ENCODE measurements at places on chromosomes 11 and 22. TPM values are rescaled to one million over a fixed set of nuclear protein-coding genes. Genes with fewer than 3 reads are reported as not detected.

DNA sequence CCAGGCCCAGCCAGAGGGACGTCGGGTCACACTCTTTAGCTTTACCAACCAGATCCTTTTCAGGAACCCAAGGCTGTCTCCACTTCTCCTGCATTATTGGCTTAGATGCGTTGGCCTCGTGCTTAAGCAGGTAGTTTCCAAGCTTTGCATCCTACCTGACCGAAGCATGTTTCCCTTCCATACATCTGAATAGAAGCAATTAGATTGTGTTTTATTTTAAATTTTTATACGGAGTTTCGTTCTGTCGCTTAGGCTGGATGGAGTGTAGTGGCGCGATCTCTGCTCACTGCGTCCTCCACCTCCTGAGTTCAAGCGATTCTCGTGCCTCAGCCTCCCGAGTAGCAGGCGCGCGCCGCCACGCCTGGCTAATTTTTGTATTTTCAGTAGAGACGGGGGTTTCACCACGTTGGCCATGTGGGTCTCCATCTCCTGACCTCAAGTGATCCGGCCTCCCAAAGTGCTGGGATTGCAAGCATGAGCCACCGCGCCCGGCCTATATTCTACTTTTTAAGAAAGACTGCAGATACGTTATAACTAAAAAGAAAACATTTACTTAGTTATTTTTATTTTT, 677 bp downstream of the DYNC2H1 start:
- DNase-seq = peak; percentile 13

GRCh38 chr11:73330569-73331093, 22.6 kb downstream of the ARHGEF17 start:
- DNase-seq = no peak

- no peak for DNase-seq
These were observed 5.6 kb upstream of the SMCO4 start for GRCh38 chr11:93548679-93549319.

DNA sequence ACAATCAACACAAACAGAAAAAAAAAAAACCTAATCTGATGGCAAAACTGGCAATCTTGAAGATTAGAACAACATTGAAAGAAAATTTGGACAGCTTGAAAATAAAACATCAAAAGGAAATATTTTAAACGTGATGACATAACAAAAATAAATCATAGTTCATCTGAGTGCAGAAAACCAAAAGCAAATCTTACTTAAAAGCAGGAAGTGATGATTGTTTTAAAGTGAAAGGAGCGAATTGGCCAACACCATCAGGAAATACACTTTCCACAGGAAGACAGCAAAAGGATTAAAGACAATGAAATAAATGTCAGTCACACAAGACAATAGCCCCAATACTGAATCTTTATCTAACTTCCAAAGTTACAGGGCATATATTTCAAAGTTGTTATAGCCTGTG, 696.5 kb upstream of the CHORDC1 start:
- no peak for DNase-seq

- no peak for DNase-seq
These were observed 6.2 kb downstream of the GRAP2 start for GRCh38 chr22:39907047-39907446.

Gene TYR
- not detected for total RNA-seq

DNA sequence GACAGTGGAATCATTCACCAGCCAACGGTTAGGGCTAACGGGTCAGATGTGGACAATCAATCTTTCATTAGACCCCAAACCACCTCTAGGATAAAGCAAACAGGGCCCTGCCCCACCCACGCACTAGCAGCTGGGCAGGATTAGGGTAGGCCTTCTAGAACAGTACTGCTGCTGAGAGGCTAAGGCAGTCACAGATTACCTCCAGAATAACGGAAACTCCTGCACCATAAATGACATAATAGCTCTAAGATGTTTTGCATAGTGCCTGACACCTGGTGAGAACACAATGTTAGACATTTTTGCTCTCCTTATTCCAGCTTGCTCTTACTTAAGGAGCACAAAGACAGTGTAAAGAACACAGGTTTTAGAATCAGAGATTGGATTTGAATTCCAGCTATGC, 1.8 kb downstream of the SYTL2 start:
- DNase-seq = no peak

DNA sequence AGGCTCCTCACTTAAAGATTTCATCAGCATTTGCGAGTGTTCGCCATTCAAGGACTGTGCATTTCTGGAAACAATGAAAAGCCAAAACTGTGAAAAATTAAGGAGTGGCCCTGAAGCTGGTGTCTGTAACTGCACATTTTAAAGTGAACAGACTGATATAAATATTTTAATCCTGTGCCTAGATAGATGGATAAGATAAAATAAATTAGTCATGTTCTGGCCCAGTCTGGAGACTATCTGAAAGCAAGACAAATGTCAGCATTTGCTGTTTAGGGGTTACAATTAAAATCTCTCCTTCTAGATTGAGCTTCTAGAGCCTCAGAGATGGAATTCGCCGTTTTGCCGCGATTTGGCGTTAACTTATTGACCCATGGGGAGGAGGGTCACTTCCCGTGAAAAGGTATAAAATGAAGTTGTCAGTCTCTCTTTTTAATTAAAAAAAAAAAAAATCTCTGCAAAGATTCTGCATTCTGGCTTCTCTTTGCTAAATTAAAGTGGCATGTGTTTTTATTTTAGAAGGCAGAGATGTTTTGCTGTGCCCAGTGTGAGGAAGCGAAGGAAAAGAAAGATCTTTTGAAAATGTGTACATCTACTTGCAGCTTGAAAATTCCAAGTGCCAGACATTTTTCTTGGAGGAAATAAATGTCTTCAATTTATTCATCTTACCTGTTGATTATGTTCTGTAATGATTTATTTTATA, 79.7 kb upstream of the WNT7B start:
- DNase-seq = peak; percentile 12

Gene ASCL2
- 10.4 TPM for total RNA-seq

All from left colon (tissue), 2 donors.